CD4-positive, alpha-beta T cell treated with Interferon alpha-2 for 1 hour (primary cell): ENCODE measurements at places on chromosomes 4 and X.
A peak's percentile ranks its signal among the peaks of the same experiment; 100 is the strongest.

DNA sequence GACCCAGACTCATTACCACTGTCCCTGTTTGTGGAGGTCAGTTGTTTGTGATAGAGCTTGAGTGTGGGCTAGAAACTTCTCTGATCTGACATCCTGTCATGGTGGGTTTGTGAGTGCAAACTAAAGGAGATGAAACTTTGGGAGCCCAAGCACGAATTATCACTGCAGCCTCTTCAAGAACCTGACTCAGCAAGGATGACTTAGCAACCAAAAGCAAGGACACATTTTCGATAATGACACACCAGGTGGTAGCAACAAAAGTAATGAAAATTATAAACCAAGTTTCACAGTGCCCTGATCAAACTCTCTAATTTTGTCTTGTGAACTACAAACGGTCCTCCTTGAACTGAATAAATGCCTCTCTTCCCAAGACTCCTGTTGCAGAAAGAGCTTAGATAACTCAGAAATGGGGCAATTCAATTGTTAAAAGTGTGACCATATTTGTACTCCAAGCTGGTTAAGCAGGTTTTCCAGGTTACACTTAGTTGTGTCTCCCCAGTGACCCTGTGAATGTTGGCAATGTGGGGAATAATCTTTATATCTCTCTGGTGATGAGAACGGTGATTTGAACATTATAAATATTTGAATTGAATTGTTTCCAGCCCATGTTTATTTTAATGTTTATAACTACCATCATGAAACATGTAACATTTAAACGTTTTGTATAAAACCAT, 52.6 kb upstream of the ATP8A1 start:
- DNase-seq, result no peak

DNA sequence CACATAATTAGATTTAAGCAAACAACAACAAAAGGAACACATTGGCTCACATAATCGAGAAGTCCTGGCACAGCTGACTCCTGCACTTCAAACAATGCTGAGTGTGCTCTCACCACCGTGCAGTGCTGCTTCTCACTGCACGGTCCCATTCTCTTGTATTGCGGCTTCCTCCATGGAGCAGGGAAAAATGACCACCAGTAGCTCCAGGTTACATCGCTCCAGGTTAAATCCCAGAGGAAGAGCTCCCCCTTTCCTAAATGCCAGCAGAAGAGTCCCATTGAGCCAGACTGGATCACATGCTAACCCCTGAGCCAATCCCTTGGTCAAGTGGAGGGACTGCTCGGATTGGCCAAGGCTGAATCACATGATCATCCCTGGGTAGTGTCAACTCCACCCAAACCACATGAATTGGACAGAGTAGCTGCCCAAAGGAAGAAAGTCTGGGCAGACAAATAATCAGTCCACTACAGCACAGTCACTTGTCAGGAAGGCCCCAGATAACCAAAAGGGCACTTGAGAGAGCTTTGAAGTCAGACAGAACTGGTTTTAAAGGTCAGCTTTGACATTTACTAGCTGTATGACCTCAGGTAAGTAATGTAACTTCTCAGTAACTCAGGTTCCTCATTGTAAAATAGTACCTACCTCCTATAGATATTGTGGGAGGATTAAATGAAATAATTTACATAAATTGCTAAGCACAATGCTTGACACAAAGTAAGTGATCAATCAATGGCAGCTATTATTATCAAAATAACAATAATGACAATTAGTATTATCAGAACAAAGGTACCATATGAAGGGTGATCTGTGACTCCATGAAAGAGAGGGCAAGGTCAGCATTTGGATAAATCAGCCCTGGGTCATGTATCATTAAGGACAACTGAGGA, 14.3 kb downstream of the TEC start:
- no peak for DNase-seq

GRCh38 chr4:87975466-87975865, at the start of gene SPP1:
Gene SPP1, plus strand, starts transcription at chr4:87975714. Its CDS starts 1,182 bp downstream, at chr4:87976896.
- DNase-seq, result no peak

DNA sequence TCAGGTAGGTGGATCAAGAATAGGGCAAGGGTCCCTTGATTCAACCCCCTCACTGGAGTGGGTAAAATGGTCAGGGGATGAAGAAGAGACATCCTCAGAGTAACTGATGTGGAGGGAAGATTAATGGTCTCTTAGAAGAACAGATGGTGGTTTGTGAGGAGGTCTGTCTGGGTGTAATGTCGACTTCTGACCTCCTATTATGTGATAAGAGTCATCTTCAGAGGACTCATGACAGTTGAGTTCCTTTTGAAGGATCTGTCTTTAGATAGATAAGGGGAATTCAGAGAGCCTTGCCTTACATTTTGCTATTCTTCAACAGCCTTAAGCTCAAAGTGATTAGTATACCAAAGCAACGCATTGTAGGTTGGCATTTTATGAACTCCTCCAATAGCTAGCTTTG, 27.1 kb upstream of the MAGEA8 start:
- DNase-seq, result no peak

GRCh38 chr4:176758731-176759130, 34.0 kb downstream of the VEGFC start:
- DNase-seq, result no peak

DNA sequence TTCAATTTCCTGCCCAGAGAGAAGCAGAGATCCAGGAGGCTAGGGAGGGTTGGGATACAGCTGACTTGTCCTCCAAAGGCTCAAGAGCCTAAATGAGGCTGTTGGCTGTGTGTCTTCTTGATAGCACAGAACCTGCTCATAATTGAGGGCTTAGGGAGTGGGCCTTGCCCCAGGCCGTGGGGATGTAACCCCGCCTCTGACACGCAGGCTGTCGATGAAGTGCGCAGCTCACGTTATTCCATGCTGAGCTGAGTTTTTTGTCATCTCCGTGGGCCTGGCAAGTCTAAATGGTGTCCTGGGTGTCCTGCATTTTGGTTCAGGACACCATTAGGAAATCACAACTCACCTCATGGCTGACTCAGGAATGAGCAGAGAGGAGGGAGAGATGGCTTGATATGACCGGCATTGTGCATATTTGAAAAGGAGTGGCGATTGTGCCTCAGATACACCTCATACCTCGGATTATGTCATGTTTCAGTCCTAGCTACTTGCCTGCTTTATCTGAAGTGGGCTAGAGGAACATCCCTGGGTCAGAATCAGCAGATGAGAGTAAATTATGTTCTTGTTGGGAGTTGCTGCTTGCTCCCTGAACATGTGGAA, 43.7 kb downstream of the FHDC1 start:
- no peak for DNase-seq

DNA sequence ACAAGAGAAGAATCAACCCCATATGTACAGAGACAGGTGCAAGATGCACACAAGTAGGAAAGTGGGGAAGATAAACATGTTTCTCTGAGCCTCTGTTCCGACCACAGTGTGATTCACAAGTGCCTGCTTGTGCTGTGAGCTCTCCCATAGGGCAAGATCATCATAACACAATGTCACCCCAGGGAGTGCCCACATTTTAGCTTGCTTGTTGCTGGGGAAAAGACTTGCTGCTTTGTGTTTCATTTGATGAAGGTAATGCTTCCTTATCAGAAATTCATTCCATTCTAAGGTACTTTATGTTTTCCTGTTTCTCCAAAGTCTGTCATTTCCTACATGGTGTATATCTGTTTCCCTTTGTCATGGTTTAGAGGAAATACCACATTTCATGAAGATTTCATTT, 304.5 kb upstream of the DIPK2B start:
- no peak for DNase-seq

GRCh38 chrX:34338046-34338445, 205.9 kb upstream of the FAM47A start:
- DNase-seq, result no peak

- no peak for DNase-seq
Observed at GRCh38 chr4:891747-892146, 40.4 kb downstream of the GAK start.

DNA sequence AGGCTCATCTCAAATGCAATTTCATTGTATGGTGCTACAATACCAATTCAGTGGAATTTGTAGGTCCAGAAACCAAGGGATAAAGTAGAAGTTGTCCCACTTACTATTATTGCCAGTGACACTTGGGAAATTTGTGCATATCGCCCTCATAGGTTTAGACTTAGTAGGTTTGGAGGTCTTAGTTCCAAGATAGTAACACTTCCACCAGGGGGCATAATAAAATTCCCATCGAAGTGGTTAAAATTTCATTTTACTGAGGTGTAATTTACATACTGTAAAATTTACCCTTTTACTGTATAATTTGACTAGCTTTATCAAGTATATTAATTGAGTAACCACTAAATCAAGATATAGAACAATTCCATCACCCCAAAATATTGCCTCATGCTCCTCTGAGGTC, 174.6 kb downstream of the INPP4B start:
- no peak for DNase-seq

DNA sequence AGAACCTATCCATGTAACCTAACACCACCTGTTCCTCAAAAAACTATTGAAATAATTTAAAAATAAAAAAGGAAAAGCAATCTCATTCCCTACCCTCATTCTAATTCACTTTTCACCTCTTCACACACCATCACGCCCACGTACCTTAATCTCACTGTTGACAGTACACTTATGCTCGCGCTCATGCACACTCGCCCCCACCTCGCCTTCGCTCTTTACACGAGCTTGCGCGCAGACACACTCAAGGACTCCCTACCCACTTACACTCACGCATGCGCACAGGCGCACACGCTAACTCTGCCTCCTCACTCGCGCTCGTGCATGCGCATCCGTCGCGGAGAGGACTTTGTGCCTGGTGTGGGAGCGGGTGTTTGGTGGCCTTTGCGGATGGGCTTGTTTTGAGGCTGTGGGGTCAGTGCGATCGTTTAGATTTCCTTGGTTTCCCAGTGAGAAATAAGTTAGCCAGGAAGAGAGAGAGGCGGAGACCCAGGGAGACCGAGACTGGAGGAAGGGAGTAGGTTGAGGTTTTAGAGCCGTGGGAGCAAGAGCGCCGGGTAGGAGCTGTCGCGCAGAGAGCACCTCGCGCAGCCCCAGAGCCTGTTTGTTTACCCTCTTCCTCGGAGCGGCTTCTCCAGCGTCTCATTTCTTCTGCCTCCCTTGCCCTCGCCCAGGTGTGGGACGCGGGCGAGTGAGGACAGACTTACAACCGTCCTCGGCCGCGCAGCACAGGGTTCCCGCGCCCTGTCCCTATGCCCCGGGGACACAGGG, 8.1 kb upstream of the GSX2 start:
- DNase-seq, result peak; percentile 87

- no peak for DNase-seq
Observed at GRCh38 chr4:161254375-161254774, 909.4 kb downstream of the FSTL5 start.

DNA sequence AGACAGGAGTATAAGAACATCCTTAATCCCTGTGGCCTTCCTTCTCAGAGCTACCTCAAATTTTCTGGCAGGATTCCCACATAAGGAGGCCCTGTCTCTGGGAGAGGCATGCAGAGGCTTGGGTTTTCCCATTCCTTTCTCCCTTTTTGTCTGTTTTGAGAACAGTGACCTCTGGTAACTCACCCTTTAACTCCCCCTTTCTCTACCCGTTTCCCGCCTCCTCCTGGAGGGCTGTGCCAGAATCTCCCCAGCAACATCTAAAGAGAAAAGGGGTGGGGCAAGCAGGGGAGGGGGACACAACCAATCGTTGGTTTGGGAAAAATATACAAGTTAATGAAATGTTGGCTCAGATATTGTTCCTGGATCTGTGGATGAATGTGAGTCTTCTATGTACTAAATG, 303.7 kb upstream of the IRS4 start:
- no peak for DNase-seq

DNA sequence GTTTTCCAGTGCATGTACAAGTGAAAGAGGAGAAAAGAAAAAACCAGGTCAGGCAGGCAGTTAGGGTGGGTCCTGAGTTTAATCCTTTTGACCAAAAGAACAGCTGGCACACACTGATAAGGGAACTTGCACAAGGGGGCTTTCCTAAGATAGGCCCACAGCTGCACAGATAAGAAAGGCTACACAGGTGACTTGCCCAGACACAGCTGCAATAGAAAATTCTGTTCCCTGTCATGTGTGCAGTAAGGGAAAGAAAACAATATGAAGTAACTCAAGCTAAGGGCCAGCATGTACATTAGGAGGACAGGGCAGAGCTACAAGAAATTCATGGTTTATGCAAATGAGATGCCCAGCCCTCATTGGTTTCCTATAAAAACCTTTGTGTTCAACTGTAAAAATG, 32.9 kb downstream of the LUZP4 start:
- no peak for DNase-seq
